Activated CD8-positive, alpha-beta T cell treated with anti-CD3 and anti-CD28 coated beads, Interleukin-2, amount 10 ng/mL, durations not matched to agents 7 days and 5 days (primary cell): ENCODE measurements at places on chromosomes 16 and 17.

- H3K27ac ChIP-seq, result peak overlapping the region; percentile 41
- peak overlapping the region; percentile 75 for H3K4me3 ChIP-seq
- peak; percentile 62 for DNase-seq
- H3K4me1 ChIP-seq, result peaks cover 19% of the 10 kb centered on the region
- peaks cover 1% of the 10 kb centered on the region for H3K36me3 ChIP-seq
Observed at GRCh38 chr16:1378804-1379303, 27.1 kb downstream of the GNPTG start.

GRCh38 chr17:66522591-66523272, 220.3 kb downstream of the PRKCA start:
- H3K27me3 ChIP-seq, result no peaks in the 10 kb centered on the region
- H3K4me3 ChIP-seq, result no peak overlapping the region
- peaks cover 29% of the 10 kb centered on the region for H3K36me3 ChIP-seq
- no peak for DNase-seq
- H3K4me1 ChIP-seq, result peaks cover 65% of the 10 kb centered on the region

DNA sequence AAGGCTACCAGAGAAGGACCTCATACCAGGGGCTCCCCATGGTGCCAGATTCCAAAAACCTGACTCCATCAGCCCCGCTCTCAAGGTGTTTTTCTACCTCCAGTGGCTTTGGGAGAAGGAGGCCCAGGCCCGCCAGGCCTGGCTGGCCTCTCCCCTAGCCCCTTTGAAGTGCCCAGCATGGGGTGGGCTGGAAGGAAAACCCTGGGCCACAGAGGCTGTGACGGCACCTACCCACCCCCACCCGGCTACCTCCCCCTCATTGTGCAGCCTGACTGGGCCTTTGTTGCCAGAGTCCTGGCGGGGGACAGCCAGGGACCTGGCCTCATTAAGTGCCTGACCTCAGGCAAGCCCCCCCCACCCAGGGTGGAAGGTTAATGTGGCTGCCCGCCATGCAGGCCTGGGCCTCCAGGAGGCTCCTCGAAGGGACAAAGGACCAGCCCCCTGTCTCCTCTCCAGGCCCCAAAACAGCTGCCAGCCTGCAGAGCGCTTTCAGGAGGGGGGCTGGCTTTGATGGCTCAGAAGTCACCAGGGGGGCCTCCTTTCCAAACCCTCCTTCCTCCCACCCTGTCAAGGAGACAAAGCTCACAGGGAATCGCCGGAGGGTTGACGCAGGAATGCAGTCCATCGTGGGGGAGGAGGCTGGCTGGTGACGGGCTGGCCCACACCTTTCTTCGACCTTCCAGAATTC, 159.4 kb downstream of the ZNF423 start:
- H3K36me3 ChIP-seq, result no peaks in the 10 kb centered on the region
- H3K27me3 ChIP-seq, result peaks cover 17% of the 10 kb centered on the region
- no peak for DNase-seq
- H3K27ac ChIP-seq, result no peak overlapping the region
- no peak overlapping the region for H3K4me3 ChIP-seq

DNA sequence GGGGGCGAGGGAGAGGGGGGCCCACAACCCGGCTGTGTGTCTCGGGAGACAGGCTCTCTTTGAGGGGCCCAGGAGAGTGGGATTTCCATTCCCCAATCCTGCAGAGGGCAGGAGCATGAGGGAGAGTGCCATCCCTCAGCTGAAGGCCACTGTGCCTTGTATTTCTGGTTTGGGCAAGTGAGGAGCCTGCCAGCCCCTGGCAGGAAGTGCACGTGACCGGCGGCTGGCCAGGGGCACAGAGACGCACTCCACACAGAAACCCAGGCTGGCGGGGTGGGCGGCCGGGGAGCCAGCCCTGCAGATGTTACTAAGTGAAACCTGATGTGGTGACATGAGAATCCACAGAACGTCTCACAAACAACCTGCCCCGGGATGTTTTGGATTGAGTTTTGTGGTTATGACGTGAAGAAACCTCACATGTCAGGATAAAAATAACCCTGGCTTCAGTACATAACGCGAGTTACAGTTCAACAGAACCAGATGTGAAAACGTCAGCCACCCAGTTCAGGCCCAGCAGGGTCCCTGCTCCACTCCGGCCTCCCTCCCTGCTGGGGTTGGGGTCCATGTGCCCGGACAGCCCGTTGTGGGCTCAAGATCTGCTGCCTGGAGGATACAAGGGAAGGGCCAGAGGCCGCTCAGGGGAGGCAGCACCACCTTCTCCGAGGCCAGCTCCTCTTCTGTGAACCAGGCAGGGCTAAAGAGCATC, 51.7 kb upstream of the MTSS2 start:
- H3K27me3 ChIP-seq, result no peaks in the 10 kb centered on the region
- peak overlapping the region; percentile 99 for H3K27ac ChIP-seq
- peak; percentile 91 for DNase-seq
- H3K36me3 ChIP-seq, result peaks cover 33% of the 10 kb centered on the region
- H3K4me1 ChIP-seq, result peaks cover 74% of the 10 kb centered on the region
- H3K4me3 ChIP-seq, result peak overlapping the region; percentile 70

DNA sequence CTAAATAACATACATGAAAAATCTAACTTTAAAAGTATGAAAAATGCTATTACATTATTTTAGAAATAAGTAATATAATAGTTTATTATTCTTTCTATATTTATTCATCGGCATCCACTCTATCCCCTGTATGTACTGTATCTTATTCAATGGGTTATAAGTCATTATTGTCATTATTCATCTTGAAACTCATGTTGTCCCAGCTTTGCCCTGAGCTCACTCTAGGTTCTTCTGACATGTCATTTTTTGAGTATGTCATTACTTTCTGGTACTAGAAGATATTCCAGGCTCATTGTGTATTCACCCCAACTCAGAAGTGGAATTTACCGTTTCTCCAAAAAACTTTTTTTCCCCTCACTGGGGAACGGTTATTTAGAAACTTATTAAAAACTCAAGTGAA, 53.0 kb upstream of the MNT start:
- no peak overlapping the region for H3K27ac ChIP-seq
- no peak for DNase-seq
- no peaks in the 10 kb centered on the region for H3K27me3 ChIP-seq
- H3K36me3 ChIP-seq, result peaks cover 7% of the 10 kb centered on the region
- no peaks in the 10 kb centered on the region for H3K4me1 ChIP-seq

DNA sequence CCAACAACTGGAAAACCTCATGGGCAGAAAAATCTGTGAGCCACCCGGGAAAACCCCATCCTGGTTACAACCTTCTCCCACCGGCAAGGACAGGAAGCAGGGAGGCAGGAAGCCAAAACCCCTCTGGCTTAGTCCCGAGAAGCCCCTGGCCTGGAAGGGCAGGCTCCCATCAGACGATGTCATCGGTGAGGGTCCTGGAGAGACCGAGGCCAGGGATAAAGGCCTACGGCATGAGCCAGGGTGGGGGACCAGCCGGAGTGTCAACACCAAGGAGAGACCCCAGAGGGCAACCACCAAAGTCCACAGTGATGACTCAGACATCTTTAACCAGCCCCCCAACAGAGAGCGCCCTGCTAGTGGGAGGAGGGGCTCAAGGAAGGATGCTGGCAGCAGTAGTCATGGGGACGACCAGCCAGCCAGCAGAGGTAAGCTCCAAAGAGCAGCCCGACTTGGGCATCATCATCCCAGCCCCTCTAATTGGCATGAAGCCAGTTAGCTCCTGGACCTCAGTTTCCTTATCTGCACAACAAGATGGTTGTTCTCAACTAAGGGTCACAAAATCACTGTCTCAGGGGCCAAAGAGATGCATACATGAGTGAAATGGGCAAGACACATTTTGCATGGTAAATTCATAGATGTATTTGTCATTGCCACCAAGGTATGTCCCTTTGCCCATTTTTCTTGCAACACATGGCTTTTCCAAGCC, 190.7 kb downstream of the KATNIP start:
- no peak overlapping the region for H3K27ac ChIP-seq
- no peak overlapping the region for H3K4me3 ChIP-seq
- H3K36me3 ChIP-seq, result no peaks in the 10 kb centered on the region
- H3K4me1 ChIP-seq, result no peaks in the 10 kb centered on the region
- no peaks in the 10 kb centered on the region for H3K27me3 ChIP-seq
- no peak for DNase-seq

- H3K27ac ChIP-seq, result no peak overlapping the region
- H3K27me3 ChIP-seq, result peaks cover 18% of the 10 kb centered on the region
- no peak overlapping the region for H3K4me3 ChIP-seq
- H3K4me1 ChIP-seq, result no peaks in the 10 kb centered on the region
Observed at GRCh38 chr17:40936437-40936971, 942 bp downstream of the KRT23 start.
